AG10803 (cell line): ENCODE measurements at places on chromosomes 4 and X.

GRCh38 chr4:37666625-37667071 lies 19.5 kb downstream of the RELL1 start:
- peak; percentile 78 for DNase-seq

- no peak for DNase-seq
Measured at GRCh38 chrX:144791298-144791697, 456.0 kb upstream of the SPANXN1 start.

DNA sequence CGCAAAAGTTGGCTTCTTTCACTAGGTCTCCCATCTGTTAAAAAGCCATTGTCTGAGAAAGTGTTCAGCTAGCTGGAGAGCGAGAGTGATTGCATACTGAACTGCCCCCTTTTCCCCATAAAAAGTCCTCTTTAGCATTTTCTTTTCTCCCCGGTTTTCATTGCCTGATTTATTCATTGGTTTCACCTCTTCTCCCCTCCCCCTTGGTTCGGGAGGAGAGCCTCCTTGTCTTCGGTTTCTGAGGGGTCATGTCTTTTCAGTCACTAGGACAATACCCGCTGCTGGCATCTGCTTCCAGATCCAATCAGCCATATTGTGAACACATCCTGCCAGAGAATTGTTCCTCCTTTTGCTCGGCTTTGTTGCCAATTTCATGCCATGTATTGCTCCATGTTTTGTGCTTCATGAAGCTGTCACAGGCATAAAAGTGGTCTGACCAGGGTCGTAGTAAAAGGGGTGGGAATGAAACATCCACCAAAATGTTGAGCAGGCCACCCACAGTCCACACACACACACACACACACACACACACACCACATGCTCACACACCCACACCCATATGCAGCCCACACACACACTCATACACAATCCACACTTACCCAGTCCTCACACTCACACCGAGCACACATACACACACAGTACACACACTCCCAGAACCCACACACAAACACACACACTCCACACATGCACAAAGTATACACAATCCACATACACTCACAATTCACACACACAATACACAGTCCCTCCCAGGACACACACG lies 136.0 kb downstream of the NKX6-1 start:
- no peak for DNase-seq

GRCh38 chrX:12985331-12985730 lies 10.4 kb downstream of the TMSB4X start:
- no peak for DNase-seq

DNA sequence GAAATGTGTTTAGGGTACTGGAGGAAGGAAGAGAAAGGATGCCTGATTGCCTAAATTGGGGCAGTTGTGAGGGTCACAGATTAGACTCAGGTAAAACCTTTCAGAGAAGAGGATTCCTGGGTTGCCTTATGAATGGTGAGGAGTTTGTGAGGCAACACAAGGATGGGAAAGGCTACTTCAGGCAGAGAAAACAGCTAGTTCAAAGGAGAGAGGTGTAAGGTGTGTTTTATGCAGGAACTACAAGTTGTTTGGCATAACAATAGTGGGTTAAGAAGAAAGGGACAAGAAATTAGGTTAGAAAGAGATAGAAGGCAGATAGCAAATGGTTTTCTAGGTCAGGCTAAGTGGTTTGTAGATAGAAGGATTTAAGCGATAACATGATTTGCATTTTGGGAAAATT lies 75.1 kb upstream of the PGRMC2 start:
- no peak for DNase-seq

- peak; percentile 69 for DNase-seq
Measured at GRCh38 chr4:74376888-74377483, 12.0 kb downstream of the EREG start.
